ENCODE measurements at places on chromosomes 6 and 20.

DNA sequence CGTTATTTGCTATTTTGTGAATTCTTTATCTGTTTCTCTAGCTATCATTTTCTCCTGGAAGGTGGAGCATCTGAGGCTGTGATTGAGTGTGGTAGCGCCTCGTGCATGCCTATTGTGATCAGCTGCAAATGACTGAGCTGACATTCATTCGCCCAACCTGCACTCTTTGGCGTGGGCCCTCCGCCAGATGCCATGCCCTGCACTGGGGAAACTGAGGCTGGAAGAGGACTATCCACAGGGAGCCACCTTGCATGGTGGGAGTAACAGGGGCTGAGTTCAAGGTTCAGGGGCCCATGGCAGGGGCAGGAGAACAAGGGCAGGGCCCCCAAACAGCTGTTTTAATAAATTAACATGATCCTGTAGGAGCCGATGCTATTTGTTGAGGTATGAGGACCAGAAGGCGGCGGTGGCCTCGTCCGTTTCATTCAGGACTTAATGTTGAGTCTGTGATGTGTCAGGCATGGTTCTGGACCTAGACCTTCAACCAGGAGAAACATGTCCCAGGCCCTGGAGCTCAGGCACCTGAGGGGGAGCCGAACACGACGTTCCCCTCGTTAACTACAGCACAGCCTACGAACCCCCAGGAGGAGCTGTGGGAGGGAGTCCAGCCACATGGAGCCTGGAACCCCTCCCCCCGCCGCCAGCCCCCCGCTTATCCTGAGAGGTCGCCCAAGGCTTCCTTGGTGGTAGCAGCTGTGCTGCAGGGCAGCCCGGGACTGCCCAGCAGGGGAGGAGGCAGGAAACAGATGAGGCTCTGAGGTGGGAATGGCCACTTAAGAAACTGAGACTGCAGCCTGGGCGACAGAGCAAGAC lies 242.9 kb downstream of the CDH4 start:
- DNase-seq = no peak

GRCh38 chr20:61978491-61978890 lies 87.2 kb downstream of the TAF4 start:
- DNase-seq = no peak

GRCh38 chr20:61373956-61374545 lies 122.0 kb downstream of the CDH4 start:
- no peak for DNase-seq

DNA sequence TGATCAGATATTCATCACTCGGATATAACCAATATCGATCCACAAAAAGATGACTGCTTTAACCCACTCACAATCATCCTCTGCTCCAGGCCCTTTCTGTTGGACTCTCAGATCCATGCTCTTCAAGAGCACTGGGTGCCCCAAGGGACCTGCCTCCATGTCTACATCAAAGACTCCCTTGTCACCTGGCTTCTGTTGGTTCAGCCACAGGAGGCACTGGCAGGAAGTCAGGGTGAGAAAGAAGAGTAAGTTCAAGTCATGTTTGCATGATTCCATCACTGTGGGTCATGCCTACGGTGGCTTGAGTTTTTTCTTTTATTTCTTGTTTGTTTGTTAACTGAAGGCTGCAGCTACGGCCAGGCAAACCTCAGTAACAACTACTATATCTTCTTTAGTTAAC lies 243.3 kb downstream of the ADGRG6 start:
- DNase-seq = no peak

- DNase-seq = no peak
Measured at GRCh38 chr6:133740816-133741215, 148.1 kb upstream of the TCF21 start.

DNA sequence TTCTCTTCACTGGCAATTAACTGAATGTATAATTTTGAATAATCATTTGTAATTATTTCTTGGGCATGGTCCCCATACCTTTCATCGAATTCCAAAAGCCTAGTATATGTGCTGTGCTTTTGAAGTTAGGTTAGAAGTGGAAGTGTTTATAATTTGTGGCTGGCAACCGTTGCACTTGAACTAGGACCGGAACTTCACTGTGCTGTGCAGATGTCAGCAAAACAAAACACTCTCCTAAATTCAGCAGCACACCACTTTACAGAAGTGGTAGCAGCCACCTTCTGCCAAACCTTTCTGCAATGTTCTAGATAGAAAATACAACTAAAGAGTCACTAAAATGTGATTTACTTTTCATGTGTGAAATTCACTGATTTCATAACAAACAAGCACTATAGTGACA lies 111.9 kb downstream of the FAM83B start:
- DNase-seq = no peak

GRCh38 chr20:7193681-7194080 lies 426.2 kb downstream of the BMP2 start:
- no peak for DNase-seq

DNA sequence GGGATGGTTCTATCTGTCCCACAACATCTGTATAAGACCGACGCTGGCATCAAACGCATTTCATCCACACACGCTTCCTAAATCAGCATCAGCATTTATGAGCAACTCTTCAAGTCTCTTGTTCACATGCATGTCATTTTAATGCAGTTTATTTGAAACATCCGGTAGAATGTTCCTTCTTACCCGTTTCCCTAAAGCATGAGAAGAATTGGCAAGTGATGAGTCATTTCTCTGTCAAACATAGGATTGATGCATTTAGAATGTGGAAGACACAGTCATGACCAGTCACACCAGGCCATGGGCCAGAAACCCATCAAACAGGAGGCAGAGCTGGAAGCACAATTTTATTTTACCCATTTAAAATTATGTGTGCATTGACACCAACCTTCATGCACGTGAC lies 122.8 kb downstream of the UST start:
- DNase-seq = no peak

- no peak for DNase-seq
Measured at GRCh38 chr6:121498481-121499276, 63.2 kb downstream of the GJA1 start.

- no peak for DNase-seq
Measured at GRCh38 chr20:20691477-20692235, 20.8 kb downstream of the RALGAPA2 start.

GRCh38 chr6:36364669-36365479 lies 22.6 kb downstream of the ETV7 start:
- no peak for DNase-seq

GRCh38 chr6:142407685-142408273 lies 106.0 kb downstream of the ADGRG6 start:
- no peak for DNase-seq

DNA sequence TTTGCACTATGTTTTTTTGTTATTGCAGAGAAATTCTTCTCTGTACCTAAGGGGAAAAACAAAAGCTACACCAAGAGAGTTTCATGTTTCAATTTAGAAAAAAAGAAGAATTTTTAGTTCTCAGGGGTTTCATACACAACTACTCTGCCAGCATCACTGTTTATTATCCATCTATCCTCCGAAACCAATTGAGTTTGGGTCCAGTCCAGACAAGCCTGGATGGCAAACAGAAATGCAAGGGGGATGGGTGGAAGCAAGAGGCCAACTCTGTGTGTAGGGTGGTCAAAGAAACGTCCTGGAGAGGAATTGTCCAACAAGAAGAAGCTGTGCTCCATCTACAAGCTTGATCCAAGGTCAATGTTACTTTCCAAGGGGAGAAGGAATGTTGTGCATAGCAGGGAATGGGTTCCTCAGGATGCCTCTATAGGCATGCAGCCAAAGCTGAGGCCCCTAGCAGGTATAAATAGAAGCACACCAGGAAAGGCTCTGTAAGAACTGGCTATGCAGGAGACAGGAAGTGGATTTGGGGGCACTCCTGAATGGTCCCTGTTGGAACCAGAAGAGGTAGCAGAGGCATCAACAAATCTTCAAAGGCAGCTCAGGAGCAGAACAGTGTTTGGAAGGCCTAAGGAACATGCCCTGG lies 64.4 kb downstream of the FILIP1 start:
- DNase-seq = no peak

DNA sequence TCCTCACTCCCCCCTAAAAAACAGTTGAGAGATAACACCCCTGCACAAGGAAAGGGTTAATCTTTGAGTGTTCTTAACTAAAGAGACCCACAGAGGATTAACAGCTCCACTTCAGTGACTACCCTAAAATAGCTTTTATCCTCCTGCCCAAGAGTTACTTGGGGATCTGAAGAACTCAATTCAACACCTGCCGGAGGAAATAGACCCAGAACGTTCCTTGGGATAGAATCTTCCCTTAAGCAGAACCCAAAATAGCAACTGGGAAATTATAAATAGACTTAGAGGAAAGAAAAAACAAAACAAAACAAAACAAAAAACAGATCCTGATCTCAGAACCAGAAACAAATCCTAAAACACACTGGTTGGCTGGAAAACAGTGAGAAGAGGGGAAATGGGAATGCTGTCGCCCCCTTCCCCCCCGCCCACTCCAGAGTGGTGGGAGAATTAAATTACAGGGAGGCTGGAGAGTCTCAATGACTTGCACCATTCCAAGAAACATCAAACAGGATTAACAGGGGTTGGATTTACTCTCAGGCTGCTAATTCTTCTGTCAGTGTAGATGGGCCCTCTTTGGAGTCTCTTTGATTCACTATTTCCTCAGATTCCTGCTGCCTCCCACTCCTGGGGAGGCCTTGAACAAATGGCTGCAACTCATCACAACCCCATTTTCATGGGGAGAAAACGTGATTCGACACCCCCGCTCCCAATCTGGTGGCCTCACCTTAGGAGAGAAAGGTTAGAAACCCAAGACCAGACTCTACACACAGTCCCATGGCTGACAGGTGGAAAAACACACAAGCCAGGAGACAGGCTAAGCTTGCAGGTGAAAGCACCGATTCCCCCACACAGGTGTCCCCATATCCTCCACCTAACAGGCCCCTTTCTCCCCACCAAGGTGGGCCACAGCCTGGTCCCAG lies 1.4 kb downstream of the PLAGL2 start:
- DNase-seq = no peak

DNA sequence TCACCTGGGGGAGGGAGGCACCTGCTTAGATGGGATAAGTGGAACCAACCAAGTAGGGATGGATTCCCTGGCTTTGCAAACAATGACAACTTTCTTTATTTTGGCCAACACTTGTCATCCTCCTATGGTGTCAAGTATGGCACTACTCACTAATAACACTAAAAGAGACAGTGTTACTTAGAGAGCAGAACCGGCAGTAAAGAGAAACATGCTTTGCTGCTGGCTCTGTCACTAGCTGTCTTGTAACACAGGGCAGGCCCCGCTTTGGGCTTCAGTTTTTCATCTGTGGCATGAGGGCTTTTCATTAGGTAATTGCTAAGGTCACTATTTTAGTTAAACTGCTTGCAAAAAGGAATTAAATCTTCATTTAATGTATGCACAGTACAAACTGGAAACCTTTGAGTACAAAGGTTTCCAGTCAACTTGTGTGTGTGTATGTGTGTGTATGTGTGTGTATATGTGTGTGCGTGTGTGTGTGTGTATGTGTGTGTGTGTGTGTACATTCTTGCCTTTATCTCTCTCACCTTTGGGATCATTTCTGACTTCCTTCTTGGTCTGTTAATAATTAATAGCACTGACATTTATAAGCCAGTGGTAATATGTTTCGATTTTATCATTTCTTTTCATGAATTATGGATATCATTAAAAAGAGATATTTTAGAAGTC lies 64.7 kb downstream of the BTBD3 start:
- DNase-seq = no peak
